Brain pericyte (primary cell): ENCODE measurements at places on chromosomes 3 and 15.

DNA sequence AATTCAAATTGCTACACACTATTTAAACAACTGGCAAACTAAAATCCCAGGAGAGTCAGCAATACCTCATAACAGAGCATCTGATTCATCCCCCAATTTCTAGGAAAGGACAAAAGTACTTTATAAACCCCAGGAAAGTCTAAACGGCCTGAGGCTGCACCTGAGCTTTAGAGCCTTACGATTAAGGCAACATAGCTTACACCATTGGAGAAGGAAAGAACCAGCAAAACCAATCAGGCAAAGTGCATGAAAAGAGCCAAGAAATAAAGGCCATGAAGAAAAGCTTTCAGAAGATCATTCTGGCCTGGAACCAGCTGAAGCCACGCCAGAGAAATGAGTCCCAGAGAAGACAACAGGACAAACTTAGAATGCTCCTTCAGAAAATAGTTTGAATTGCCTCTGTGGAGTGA, 48.1 kb downstream of the PTPN9 start:
- no peak for DNase-seq

- no peak for DNase-seq
Observed at GRCh38 chr3:147963711-147964110, 554.5 kb downstream of the ZIC1 start.

GRCh38 chr15:81029414-81030300, 28.9 kb downstream of the TLNRD1 start:
- DNase-seq, result no peak

- DNase-seq, result no peak
Observed at GRCh38 chr3:155292133-155292532, 1.4 kb downstream of the STRIT1 start.
